ENCODE measurements at places on chromosomes 3 and 15.

GRCh38 chr3:46453526-46454208 lies 11.0 kb downstream of the LTF start:
- DNase-seq = no peak

DNA sequence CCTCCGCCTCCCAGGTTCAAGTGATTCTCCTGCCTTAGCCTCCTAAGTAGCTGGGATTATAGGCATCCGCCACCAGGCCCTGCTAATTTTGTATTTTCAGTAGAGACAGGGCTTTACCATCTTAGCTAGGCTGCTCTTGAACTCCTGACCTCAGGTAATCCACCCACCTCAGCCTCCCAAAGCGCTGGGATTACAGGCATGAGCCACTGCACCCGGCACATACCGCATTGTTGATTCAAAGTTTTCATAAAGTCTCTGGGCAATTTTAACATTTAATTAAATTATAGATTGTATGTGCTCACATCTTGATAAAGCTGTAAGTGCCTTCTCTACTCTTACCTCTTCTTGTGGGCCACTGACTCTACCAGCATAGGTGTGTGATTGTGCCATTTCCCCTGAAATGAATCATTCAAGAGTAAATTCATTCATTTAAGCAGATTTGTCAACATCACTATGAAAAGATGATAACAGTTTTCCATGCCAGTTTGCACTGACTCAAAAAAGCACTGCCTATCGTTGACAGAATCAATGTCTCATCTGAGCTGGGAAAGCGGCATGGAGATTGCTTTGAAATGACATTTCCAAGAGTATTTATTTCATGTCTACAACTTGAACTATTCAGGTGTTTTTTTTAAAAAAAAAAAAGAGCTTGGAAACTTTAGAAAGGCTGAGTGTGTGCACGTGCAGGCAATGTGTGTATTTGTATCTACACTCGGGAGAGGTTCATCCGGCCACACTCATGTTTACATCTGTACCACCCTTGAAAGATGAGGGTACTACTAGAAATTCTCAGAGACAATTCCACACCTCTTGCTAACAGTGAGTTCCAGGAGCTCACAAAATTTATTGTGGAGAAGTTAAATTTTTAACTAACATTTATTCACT lies 3.5 kb downstream of the BCL2A1 start:
- DNase-seq = no peak

DNA sequence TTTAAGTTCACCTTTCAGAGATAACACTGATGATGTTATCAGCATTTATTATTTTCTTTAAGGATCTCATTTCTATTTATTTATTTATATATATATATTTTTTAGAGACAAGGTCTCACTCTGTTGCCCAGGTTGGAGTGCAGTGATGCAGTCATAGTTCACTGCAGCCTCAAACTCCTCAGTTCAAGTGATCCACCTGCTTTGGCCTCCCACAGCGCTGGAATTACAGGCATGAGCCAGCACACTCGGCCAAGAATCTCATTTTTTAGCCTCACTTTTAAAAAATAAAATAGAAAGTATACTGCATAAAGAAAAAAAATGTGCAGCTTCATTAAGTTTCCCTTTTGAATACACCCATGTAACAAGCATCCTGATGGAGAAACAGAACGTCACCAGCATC lies 35.6 kb downstream of the PLA2G4D start:
- DNase-seq = no peak

DNA sequence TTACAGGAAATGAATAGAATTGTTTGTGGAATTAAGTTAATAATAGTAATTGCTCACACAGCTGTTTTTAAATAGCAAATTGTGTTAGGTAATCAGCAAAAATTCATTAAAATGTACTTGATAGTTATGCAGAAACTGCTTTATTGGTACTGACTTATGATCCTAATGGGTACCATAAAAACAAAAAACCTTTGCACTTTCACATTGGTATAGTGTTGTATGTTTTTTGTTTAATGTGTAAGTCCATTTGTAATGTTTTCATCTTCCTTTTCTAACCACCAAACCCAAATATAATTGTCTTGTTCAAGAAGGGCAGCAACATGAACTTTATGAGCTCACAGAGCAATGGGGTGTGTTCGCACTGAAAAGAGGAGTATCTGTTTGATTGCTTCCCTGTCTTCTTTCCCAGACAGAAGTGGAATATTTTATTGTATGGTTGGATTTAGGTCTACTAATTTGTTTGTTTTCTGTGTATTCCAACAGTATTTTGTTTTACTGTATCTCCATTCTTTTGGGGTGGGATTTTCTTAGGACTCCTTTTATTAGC lies 135.8 kb downstream of the TCF12 start:
- no peak for DNase-seq

GRCh38 chr3:36663666-36664291 lies 100.6 kb downstream of the DCLK3 start:
- DNase-seq = no peak

DNA sequence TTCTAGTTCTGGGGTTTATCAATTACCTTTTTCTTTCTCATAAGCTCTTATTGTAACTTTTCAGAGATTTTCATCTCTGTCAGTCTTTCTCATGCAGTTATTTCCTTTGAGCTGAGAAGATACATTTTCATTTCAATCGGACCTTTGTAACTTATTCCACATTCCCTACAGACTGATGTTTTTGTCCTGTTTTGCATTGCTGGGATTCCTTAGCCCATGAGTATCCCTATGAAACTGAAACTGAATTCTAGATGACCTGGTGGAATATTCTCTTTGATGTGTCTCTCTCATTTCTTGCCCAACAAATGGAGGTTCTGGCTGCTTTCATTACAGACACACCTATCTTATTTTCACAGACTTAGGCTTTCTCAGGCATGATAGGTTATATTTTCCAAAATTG lies 10.5 kb upstream of the EPHA6 start:
- no peak for DNase-seq

- DNase-seq = no peak
These were observed 15.2 kb upstream of the LMCD1 start for GRCh38 chr3:8486434-8486833.

GRCh38 chr3:61991706-61992105 lies 381.6 kb downstream of the FEZF2 start:
- no peak for DNase-seq

- no peak for DNase-seq
These were observed 363.6 kb downstream of the CLSTN2 start for GRCh38 chr3:140298569-140299070.

DNA sequence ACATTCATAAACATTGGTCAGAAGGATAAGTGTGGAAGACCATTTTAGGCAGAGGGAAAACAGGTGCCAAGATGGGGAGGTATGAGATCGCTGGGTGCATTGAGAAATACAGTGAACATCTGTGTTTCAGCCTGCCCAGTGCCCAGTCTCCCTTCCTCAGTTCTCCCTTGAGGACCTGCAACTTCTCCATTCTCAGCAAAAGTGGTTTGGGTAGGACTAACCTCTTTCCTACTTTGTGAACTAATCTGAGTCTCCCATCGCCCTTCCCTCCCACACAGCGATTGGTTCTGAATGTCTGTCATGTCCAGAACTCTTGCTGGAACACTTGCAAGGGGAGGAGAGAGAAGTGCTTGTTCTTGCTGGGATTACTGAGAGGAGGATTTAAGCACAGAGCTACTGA lies 10.9 kb upstream of the CCNL1 start:
- DNase-seq = no peak

DNA sequence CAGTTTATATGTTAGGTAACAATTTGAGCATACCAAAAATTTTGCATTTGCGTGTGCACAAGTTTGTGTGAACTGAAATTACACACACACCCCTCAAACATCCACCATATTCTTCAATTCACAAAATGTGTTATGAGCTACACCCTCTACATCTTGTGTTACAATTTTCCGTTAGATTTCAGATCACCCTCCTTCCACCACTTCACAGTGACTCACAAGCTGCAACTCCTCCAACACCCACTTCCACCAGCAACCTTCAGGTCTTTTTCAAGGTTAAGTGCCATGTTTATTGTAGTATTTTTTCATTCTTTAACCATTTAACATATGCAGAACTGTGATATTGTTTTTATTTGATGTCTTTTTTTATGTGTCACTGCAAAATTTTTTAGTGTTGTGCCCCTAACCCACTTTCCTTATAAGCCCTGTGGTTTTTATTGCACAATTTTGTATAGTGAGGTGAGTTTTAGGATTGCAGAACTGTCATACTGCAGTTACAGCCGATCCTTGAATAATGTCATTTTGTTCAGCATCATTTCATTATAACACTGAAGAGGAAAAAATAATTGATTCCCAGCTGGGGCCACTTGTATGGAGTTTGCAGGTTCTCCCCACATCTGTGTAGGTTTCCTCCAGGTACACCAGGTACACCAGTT lies 148.9 kb downstream of the PLCL2 start:
- no peak for DNase-seq

DNA sequence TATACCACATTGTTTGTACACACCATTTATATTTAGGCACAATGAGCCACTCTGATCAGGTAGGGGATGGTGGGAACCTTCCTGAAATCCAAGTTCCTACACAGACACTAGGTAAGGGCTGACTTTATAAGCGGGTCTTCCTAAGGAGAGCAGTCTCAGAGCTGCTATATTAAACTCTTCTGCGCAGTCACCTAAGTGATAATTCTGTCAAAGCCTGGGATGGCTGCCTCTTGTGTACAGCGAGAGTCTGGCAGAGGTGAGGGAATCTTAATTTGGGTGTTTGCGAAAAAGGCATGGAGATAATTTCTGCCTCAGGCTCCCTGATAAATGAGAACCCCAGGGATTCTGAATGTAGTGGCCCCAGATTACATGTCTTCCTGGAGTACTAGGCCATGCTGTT lies 113.1 kb downstream of the EDEM1 start:
- no peak for DNase-seq

DNA sequence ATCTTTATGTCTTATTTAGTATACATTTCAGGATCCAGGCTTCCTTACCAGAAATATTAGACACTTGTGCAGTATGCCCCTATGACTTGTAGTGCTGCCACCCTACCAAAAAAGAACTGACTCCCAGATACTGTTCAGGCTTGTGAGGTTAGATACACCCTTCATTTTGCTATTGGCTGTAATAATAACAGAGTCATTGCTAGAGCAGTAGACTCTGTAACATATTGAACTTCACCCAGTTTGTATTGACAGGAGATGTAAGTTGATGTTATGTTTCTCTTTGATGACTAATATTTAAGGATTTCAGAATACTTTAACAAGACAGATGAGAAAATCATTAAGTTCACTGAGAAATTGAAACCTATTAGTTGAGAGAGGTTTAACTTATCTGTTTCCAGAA lies 32.9 kb downstream of the RNF111 start:
- no peak for DNase-seq

- no peak for DNase-seq
These were observed 173.6 kb downstream of the KLHL25 start for GRCh38 chr15:85621094-85621493.

Measured in NCI-H2081 treated with DMSO at 0.1 percent for 48 hours (cell line).